Stimulated activated naive CD4-positive, alpha-beta T cell (primary cell): ENCODE measurements at places on chromosomes 13 and 19.

- no peak for DNase-seq
Observed at GRCh38 chr13:111046590-111047141, 68.4 kb upstream of the ARHGEF7 start.

DNA sequence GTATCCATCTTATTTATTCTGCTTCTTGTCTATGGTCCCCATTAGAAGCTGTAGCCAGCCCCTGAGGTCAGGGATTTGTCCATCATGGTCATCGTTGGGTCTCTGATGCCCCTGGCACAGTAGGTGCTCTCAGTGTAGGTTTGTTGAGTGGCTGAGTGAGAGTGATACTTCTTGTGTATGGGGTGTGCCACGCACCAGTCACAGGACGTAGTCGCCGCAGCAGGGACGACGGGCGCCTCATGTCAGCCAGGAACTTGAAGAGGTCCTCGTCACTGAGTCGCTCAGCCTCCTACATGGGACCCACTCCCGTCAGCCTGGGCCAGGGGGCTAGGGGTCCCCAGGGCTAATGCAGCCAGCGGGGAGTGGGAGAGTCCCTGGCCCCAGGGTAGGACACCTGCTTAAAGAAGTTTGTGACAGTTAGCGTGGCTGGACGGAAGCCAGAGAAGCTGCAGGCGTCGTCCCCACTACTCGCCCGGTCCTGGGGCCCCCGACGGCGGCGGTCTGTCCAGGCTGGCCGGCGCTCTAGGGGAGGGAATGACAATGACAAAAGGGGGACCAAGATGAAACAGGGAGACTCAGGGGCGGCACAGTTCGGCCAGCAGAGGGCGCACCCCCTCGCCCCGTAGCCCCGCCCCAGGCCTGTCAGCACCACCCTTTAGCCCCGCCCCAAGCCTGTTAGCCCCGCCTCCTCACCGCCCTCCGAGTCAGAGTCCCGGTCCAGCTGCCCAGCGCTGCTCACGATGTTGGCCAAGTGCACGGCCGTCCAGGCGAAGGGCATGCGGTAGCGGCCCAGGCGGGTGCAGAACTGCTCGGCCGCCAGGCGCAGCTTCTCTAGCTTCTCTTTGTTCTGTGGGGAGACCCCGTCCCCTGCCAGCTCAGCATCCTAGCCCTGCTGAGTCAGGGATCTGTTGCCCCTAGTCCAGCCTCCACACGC is 3.7 kb downstream of the ANGPTL8 start:
- peak; percentile 77 for DNase-seq

GRCh38 chr13:51603716-51604115 is 19.5 kb downstream of the WDFY2 start:
- no peak for DNase-seq

GRCh38 chr19:3572855-3573161 is at the start of gene HMG20B:
Gene HMG20B, plus strand, starts transcription at chr19:3572944. Its CDS starts 366 bp downstream, at chr19:3573310.
- no peak for DNase-seq

DNA sequence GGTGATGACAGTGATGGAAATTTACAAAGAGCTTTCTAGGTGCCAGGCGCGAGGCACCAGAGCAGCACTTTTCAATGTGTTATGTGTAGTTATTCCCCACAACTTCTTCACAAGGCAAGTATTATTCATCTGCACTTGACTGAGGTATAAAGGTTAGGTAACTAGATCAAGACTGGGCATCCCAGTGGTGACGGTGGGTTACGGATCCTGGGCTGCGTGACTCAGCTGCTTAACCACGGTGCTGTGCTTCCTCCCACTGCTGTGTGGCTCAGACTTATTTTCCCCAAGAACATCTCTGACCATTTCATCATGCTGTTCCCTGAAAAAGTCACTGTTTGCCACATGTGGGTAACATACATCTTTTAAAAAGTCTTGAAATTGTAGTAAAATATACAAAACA is 19.3 kb downstream of the EDDM13 start:
- no peak for DNase-seq

- DNase-seq, result no peak
Observed at GRCh38 chr13:33633701-33634545, 184.0 kb upstream of the RFC3 start.

DNA sequence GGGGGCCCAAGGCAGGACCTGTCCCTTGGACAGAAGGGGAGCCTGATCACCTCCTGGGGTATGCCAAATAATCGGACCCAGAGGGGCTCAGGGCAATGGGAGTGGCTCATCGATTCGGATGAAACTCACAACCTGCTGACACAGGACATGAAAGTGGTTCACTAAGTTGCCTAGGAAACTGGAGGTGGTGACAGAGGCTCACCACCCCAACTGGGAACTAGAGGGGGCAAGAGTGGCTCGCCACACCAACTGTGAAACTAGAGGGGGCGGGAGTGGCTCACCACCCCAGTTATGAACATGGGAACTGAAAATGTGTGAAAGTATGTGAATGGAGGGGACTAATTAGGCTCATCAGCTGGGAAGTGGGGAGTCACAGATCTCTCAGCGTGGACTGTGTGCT is 46.3 kb upstream of the ZNF737 start:
- no peak for DNase-seq

GRCh38 chr19:14089662-14090508 is 666 bp downstream of the SAMD1 start:
- DNase-seq, result no peak

GRCh38 chr13:49435992-49436391 is 7.9 kb downstream of the CAB39L start:
- DNase-seq, result no peak

DNA sequence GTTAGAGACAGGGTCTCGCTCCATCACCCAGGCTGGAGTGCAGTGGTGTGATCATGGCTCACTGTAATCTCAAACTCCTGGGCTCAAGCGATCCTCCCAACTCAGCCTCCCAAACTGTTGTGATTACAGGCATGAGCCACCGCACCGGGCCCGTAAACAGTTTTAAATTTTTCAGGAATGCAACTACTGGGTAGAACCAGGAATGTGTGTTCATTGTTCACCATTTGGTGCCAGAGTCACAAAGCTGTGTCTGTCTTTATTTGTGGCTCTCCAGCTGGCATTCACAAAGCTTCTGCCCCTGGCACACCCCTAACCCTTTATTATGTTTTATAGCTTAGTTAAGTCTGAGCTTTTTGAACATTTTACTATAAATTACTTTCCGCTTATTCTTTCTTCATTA is 19.8 kb upstream of the ACP7 start:
- DNase-seq, result no peak

GRCh38 chr19:28242317-28242927 is 970.5 kb downstream of the UQCRFS1 start:
- DNase-seq, result no peak

DNA sequence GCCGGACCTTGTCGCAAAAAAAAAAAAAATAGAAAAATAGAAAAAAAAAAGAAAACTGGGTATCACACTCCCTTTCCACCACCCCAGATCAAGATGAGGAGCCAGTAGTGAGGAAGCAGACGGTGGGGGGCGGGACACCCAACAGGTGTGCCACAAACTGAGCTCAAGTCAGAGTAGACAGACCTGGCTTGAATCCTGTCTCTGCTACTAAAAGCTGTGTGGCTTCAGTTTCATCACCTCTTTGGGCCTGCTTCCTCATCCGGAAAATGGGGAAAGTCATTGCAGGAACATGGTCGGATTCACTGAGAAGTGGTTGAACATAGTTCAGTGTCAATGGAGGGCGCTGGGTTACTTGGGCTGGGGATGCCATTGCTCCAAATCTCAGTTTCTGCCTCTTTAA is 2.9 kb downstream of the HIF3A start:
- DNase-seq, result no peak

DNA sequence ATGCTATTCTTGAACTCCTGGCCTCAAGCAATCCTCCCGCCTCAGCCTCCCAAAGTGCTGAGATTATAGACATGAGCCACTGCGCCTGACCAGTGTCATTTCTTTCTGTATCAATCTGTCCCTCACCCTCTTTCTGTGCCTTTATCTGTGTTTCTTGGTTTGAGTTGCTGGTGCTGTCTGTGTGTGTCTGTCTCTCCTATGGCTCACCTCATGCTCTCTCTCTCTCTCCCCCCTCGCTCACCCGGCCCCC is 9.9 kb downstream of the IRF2BP1 start:
- no peak for DNase-seq

DNA sequence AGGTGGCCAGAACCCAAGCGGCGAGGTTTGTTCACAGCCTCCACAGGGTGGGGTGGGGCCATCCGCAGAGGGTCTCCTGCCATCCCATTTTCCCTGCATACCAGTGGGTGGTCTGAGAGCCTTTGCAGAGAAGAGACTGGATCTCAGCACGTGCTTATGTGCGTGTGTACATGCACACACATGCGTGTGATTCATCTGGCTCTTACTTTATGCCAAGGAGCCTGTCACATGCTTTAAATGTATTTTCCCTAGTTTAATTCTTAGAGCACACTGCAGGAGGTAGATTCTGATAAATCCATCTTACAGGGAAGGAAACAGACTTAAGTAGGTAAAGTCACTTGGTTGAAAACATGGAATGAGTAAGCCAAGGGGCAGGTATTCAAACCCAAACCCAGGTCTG is 47.1 kb downstream of the CAPN12 start:
- DNase-seq, result no peak

- DNase-seq, result no peak
Observed at GRCh38 chr19:16772841-16773240, 53.2 kb downstream of the NWD1 start.

GRCh38 chr13:113860051-113860664 is 3.7 kb downstream of the GAS6 start:
- DNase-seq, result no peak

GRCh38 chr13:37652596-37652995 is 54.0 kb upstream of the POSTN start:
- DNase-seq, result no peak

- peak; percentile 23 for DNase-seq
Observed at GRCh38 chr19:1213391-1214286, 8.1 kb downstream of the STK11 start.

- no peak for DNase-seq
Observed at GRCh38 chr13:96780105-96780504, 214.2 kb downstream of the OXGR1 start.

DNA sequence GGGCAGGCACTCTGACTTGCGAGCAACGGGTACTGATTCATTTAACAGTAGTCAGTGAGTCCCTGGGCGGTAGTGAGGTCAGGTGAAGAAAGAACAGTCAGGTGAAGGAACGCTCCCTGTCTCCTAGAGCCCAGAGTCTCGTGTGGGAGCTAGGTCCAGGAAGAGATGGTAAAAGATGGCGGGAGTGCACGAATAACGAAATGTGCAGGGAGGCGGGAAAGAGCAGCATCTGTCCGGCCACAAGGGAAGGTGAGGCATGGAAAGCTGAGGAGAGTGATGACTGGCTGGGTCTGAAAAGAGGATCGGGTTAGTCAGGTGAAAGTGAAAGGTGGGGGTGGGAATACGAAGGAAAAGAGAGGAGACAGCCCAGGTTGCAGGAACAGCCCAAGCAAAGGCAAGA is 63.9 kb upstream of the SLC15A1 start:
- no peak for DNase-seq

DNA sequence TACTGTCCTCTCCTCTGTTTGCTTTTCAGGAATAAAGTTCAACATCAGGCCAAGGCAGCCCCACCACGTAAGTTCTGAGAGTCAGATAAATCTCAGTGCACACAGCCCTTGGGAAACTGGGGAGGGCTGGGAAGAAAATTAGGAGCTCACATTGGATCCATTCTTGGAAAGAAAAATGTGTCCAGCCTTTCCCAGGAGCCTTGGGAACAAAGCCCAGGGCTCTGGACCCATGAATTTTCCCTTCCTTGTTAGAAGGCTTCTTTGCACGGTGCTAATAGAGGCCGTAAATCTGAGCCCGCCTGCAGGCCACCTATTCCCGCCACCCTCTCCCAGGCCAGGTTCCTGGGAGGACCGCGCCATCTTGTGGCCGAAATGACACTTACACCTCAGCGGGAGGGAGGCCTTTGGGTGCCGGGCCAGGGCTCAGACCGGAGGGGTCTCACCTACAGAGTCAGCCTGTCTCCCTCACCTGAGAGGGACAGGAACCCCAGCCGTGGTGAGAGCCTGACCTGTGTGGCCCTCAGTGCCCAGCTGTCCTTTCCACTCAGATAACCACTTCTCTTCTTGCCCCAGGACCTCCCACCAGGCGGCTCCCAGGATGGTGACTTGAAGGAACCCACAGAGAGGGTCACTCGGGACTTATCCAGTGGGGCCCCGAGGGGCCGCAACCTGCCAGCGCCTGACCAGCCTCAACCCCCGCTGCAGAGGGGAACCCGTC is 25.1 kb upstream of the KCTD15 start:
- peak; percentile 14 for DNase-seq

GRCh38 chr13:100022798-100023197 is 41.2 kb downstream of the ZIC2 start:
- DNase-seq, result no peak

DNA sequence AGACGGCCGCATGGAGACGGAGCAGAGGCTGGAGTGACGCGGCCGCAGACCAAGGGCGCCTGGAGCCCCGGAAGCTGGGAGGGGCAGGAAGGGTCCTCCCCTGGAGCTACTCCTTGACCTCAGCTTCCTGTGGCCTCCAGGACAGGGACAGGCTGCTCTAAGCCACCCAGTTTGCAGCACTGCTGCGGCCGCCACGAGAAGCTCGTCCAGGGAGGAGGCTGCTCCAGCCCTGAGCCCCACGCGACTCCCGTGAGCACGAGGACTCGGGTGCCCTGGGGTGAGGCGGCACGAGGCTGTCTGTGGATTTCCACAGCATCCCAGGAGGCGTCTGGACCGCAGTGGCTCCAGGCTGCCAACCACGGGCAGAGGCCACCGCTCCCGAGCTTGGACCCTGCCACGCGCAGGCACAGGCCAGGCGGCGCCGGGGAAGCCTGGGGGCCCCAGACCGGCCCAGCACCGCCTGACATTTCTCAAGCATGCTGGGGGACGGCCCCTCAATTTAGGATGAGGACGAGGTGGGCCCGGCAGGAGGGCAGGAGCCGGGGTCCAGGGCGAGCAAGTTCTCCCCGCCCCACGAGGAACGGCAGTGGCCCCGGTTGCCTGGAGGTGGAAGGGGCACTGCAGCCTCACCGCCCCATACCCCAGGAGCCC is 10.7 kb downstream of the SBNO2 start:
- DNase-seq, result no peak

GRCh38 chr19:41407271-41407670 is 9.7 kb downstream of the BCKDHA start:
- DNase-seq, result no peak

DNA sequence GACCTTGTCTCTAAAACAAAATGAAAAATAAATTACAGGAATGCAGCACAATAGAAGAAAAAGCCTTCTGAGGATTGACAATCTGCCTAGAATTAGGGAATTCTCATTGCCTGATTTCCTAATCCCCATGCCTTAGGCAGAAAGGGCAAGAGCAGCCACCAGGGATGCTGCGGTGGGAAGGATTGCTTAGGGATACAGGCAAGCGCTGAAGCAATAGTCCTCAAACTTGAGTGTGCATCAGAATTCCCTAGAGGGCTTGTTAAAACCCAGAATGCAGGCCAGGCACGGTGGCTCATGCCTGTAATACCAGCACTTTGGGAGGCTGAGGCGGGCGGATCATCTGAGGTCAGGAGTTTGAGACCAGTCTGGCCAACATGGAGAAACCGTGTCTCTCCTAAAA is 1.0 kb upstream of the OR7C2 start:
- no peak for DNase-seq

- DNase-seq, result no peak
Observed at GRCh38 chr13:66313413-66313812, 916.7 kb downstream of the PCDH9 start.
